ENCODE measurements at places on chromosomes 3 and 15.
A peak's percentile ranks its signal among the peaks of the same experiment; 100 is the strongest.

DNA sequence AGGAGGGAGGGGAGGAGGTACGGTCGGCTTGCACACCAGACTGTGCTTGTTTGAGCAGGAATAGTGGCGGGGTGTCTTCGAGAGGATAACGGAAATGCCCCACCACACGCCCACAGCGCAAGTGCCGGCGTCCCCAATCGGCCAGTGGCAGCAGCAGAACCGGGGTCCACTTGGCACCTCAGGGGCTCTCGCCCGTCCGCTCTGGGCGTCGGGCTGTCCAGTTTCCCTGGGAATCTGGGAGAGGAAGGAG lies 53.7 kb downstream of the CCDC54 start:
- DNase-seq: peak; percentile 34
- H3K27ac ChIP-seq: peak overlapping the region; percentile 88
- H3K4me3 ChIP-seq: peak overlapping the region; percentile 61
- H3K27me3 ChIP-seq: no peaks in the 10 kb centered on the region
- peaks cover 16% of the 10 kb centered on the region for H3K4me1 ChIP-seq

DNA sequence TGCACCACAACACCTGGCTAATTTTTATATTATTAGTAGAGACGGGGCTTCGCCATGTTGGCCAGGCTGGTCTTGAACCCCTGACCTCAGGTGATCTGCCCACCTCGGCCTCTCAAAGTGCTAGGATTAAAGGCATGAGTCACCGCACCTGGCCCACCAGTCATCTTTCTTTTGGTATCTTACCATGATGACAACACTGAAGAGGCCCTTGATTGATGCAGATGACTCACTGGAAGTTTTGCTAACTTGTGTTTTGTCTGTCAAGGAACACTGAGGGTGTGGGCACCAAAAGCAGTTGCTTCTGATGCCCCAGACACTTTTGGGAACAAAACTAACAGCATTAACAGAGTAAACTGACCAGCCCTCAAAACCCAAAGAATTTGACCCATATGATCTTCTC lies 88.3 kb downstream of the MYO5A start:
- H3K27ac ChIP-seq: no peak overlapping the region
- H3K36me3 ChIP-seq: no peaks in the 10 kb centered on the region
- no peaks in the 10 kb centered on the region for H3K4me1 ChIP-seq
- H3K4me3 ChIP-seq: no peak overlapping the region
- no peaks in the 10 kb centered on the region for H3K27me3 ChIP-seq

DNA sequence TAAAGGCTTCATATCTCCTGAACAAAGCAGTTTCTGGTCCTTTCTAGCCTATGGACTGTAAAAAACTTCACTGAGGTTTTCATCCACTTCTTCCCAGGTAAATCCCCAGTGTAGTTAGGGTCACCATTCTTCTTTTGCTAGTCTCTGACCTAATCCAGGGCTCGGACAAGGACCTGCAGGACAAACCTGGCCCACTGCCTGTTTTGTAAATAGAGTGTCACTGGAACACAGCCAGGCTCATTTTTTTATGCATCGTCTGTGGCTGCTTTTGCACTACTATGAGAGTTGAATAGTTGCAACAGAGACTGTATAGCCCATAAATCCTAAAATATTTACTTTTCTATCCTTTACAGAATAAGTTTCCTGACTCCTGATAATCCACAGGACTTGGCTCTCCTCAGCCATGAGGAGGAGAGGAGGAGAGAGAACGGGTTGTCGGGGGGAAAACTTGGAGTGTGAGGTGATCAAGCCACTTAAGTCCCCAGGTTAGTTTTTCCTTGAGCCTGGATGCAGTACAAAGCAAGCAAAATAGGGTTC lies 29.0 kb downstream of the CCR3 start:
- no peak for DNase-seq
- no peaks in the 10 kb centered on the region for H3K36me3 ChIP-seq
- H3K4me1 ChIP-seq: no peaks in the 10 kb centered on the region
- no peak overlapping the region for H3K27ac ChIP-seq

- no peaks in the 10 kb centered on the region for H3K4me1 ChIP-seq
- no peak overlapping the region for H3K27ac ChIP-seq
- DNase-seq: no peak
Observed at GRCh38 chr15:54605556-54605955, 591.2 kb downstream of the RSL24D1 start.

DNA sequence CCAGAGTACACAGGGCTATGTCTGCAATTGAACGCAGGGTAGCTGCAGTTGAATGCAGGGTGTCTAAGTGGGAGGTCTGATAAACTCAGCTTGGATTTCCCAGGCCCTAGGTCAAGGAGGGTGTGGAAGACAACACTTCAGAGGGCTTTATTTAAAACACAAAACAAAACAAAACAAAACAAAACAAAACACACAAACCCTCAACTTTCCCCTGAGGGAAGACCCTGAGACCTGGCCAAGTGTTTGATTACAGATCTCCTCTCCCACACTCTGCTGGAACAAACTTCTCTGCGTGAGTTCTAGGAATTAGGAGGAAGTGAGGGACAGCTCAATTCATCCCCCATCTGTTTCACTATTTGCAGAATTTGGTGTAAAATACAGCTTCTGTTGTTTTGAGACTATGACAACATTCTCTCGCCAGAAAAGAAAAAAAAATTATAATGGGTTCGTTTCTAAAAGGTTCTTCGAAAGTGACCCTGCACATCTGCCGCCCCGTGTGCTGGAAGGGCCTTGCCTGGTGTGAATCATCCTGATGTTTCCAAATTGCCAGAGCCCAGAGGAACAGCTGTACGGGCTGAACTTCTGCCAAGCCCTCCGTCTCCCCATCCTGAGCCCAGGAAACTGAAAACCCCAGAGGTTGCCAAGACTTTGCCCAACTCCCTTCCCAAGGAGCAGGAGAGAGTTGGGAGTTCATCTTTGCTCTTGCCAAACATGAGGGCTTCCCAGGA lies 73.3 kb upstream of the RAD18 start:
- no peaks in the 10 kb centered on the region for H3K36me3 ChIP-seq
- DNase-seq: peak; percentile 70
- H3K27me3 ChIP-seq: no peaks in the 10 kb centered on the region
- no peak overlapping the region for H3K4me3 ChIP-seq

All from heart right ventricle (tissue), 16 donors.